Cerebellar nuclear complex (tissue), 1 donor: ENCODE measurements at places on chromosomes 1 and 21.

GRCh38 chr1:114323959-114324661 is 170.4 kb upstream of the SYT6 start:
- no peak for DNase-seq

GRCh38 chr1:88484881-88485280 is 199.2 kb upstream of the PKN2 start:
- DNase-seq, result no peak

GRCh38 chr1:57377339-57378139 is 46.3 kb downstream of the DAB1 start:
- no peak for DNase-seq

DNA sequence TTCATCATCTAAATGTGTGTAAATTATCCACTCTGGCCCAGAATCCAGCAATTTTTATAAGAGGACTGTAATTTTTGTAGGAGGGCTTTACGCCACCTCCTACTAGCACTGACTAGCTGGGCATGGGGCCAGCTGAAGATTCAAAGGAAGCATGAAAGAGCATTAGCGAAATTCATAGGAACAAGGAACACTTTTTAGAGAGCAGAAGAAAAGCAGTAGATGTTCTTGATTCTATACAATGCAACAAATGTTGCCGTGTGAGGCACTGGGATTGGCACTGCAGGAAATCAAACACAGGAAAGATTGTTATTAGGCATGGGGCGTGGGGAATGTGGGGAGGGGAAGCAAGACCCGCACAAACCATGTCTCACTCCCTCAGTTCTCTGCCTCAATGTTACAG is 58.4 kb upstream of the PARP1 start:
- DNase-seq, result no peak

- DNase-seq, result no peak
Observed at GRCh38 chr1:91799159-91799558, 86.8 kb downstream of the TGFBR3 start.

DNA sequence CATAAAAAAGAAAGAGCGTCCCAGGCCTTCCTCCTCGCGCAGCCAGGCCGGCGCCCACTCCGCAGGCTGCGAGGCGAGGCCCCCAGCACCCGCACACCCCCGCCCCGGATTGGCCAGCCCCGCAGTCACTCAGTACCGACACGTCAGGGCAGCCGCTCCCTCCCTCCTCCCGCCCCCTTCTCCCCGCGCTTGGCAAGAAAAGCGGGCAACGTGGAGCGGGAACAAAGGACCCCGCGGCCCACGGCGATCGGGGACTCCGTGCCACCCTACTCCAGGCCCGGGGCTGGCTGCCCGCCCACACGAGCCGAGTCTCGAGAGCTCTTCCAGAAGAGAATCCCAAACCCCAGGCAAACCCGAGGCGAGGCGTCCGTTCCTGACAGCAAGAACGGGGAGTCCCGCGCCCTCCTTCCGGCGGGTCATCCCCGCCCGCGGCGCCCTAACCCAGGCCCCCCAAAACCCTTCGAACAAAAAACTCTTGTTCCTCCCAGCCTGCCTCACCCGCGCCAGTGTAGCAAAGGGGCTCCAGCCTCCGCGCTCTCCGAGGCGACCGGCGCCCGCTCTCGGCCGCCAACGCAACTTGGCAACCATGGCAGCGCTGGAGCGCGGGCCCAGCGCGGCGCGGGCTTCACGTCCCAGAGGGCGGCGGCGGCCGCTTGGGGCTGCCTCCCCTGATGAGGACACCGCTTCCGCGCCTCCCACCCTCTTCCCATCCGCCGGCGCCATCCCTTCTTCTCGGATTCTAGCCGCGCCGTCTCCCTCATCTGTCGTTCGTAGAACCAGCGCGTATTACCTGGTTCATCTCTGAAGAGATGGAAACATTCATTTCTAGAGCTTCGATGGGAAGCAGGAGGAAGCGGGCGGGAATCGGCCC is 645 bp downstream of the IVNS1ABP start:
- peak; percentile 25 for DNase-seq

- DNase-seq, result no peak
Observed at GRCh38 chr1:8551057-8551456, 233.1 kb downstream of the SLC45A1 start.

DNA sequence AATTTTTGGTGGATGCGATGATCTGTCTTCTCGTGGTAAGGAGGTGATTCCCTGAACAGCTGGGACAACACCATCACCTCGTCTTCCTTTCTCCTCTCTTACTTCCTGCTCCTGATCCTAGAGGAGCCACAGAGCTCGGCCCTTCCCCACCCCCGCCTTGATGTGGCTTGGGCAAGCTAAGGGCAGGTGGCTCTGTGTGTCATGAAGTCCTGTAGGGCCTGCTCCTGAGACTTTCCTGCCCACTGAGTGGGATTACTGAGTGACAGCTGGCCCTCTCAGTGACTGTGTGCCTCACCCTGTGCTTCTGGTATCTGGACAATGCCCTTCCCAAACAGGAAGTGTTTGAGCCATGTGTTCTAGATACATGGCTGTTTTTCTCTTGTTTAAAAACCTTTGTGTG is 153.0 kb downstream of the KCNJ6 start:
- no peak for DNase-seq

DNA sequence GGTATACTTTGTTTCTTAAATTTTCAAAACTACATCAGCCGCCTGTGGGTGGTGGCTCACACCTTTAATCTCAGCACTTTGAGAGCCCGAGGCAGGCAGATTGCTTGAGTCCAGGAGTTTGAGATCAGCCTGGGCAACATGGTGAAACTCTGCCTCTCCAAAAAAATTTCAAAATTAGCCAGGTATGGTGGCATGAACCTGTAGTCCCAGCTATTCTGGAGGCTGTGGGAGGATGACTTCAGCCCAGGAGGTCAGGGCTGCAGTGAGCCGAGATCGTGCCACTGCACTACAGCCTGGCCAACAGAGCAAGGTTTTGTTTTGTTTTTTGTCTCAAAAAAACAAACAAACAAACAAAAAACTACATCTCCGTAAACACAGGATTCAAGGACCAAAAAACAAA is 3.3 kb downstream of the EYA3 start:
- DNase-seq, result no peak

DNA sequence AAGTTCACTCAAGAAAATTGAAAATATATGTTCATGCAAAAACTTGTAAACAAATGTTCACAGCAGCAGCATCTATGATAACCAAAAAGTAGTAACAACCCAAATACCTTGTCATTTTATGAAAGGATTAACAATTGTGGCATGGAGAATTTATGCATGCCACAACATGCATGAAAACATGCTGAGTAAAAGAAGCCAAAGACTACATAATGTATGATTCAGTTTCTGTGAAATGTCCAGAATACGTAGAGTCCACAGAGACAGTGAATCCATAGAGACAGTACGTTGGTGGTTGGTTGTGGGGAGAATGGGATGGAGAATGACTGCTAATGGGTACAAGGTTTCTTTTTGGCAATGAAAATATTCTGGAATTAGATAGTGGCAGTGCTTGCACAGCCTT is 148.7 kb downstream of the MAST2 start:
- no peak for DNase-seq

- DNase-seq, result no peak
Observed at GRCh38 chr1:39136638-39137037, 67.9 kb upstream of the MACF1 start.

GRCh38 chr21:41726970-41727783 is 39.7 kb downstream of the RIPK4 start:
- no peak for DNase-seq

- DNase-seq, result no peak
Observed at GRCh38 chr21:35252831-35253230, 203.7 kb upstream of the RUNX1 start.

- DNase-seq, result no peak
Observed at GRCh38 chr1:228228601-228229074, 20.8 kb downstream of the OBSCN start.

DNA sequence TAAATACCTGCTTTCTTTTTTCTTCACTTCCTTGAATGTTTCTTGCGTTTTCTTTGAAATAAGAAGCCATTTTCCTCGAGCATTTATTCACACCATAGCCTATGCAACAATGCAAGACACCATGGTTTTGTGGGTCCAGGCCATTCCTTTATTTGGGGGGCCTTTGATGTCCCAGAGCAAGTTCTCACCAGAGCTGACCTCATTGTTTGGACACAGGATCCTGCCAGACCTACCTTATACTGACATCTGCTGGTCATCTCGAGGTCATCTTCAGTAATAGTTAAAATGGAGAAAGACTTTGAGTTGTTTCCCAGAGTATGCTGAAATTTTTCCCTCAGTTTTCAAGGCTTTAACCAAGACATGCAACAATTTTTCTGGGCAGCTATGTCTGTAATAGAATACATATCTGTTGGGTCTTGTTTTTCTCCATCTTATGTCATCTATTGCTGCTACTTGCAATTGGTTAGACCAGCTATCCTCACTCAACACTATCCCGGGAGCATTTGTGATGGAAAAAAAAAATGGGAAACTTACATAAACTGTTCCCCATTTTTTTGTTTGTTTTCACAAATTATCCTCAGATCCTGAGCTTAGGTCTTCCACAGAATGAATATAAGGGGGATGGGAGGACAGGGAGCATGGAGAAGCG is 34.0 kb upstream of the BACE2 start:
- no peak for DNase-seq

- DNase-seq, result no peak
Observed at GRCh38 chr1:229567109-229567868, 8.8 kb upstream of the ABCB10 start.

GRCh38 chr1:28737307-28738132 is 780 bp downstream of the YTHDF2 start:
- no peak for DNase-seq

DNA sequence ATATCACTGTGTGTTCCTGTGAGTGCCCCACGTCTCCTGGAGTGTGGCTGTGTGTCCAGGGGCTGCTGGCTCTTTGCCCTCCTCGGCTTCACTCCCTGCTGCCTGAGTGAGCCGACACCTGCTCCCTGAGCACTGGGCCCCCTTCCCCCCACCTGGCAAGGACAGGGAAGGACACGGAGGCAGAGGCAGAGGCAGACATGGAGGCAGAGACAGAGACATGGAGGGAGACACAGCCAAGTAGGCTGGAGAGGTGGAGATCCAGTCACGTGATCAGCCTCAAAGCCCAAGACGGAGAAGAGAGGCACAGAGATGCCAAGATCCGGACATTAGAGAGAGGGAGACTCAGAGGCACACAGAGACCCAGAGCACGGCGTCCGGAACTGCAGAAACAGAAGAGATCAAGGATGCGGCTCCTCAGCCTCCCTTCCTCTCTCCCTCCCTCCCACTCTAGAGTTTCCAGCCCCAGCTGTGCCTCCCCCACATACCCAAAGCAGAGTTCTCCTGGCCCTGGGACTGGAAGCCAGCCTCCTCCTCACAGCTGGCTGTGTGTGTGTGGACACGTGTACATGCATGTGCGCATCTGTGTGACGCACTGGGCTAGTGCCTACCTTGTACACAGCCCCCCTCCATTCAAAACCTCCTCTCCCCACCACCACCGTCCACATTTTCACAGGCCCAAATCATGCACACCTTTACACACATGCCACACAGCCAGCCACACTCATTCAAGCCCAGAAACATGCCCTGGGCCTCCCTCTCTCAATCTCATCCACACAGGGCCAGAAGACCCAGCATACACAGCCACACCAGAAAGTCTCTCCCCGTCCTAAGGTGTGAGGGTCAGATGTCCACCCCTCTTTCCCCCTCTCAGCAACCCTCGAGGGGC is 39.1 kb upstream of the WASF2 start:
- DNase-seq, result no peak

DNA sequence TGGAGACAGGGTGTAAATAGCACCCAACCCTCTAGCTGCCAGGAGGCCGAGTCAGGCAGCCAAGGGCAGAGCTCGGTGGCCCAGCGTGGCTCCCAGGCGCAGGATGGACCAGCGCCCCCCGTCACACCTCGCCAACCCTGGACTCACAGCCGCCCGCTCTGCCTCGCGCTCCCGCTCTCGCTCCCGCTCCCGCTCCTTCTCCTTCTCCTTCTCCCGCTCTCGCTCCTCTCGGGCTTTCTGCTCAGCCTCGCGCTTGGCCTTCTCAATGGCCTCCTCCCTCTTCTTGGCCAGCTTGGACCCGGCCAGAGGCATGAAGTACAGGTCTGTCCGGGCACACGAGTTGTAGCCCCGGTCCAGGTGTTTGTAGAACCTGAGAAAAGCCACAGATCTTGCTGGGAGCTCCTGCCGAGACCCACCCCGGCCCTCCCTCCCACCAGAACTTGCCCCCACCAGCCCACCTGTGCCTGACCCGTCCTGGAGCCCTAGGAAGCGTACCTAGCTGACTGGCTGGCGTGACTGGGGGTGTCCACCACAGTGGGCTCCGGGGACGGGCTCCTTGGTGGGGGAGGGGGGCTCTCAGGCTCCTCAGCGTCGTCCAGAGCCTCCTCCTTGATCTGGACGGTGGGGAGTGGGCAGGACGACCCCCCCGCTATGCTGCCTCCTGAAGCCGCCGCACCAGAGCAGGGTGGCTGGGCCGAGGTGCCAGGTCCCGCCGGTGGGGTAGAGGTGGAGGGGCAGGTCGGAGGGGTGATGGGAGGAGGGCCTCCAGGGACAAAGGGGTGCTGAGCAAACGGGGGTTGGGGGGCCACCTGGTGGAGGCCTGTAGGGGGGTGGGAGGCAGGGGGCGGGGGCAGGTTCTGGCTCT is 41.9 kb downstream of the SLC45A1 start:
- no peak for DNase-seq

DNA sequence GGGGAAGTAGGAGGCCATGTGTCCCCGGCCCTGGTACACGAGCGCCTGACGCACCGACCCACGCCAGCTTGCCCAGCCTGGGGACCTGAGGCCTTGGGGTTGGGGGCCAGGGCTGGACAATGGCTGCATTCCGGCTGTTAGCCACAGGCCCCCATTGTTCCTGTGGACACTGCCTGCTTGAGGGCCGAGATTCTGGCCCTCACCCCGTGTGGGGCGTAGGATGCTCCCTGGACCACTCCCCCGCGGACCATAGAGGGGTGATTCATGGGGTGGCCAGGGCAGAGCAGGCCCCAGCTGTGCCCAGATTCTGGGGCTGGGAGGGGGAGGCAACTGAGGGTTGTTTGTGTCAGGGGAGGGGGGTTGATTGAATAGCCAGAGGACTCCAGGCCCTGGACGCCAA is 11.7 kb downstream of the POU3F1 start:
- DNase-seq, result no peak

GRCh38 chr1:18118491-18118890 is 10.9 kb downstream of the IGSF21 start:
- DNase-seq, result no peak

GRCh38 chr1:175679981-175680652 is 63.3 kb downstream of the TNR start:
- no peak for DNase-seq

DNA sequence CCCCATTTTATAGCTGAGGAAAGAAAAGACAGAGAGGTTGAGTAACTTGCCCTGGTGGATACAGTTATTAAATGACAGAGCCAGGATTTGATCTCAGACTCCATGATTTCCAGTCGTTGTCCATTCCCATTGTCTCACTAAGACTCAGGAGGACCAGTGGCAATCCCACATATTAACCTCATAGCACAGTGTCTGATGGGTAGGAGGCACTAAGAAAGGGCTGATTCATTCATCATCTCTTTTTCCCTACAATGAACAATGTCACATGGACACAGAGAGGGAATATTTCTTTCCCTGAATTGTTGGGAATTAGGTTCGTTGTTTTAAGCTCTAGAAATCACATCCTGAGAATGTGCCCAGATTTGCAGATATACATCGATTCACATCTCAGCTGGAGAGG is 99.9 kb downstream of the PBX1 start:
- no peak for DNase-seq

- peak; percentile 21 for DNase-seq
Observed at GRCh38 chr1:172356620-172357019, 63.9 kb upstream of the C1orf105 start.
